ENCODE measurements at places on chromosomes 13 and 19. TPM values are rescaled to one million over a fixed set of nuclear protein-coding genes. Genes with fewer than 3 reads are reported as not detected.

DNA sequence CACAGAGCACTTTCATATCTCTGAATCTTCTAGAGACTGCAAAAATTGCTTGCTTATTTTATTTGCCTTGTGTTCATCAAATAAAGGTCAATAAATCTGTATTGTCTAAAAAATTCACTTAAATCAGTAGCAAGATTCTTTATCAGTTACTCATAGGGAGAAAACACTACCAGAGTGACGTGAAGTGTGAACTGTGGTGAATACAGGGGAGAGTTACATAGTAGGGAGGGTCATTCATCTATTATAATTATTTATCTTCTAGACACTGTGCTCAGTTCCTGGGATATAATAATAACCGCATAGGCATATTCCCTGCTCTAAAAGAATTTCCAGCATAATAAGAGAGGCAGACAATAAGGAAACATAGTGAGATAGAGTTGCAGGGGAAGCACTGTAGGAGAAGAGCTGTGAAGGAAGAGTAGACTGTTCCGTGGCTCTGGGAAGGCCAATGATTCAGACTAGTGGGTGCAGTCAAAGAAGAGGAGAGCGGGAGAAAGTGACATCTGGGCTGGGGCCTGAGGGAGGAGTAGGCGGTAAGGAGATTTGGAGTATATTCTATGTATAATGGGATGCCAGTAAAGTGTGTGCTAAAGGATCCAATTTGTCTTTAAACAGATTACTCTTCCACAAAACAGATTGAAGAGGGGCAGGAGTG, 84.0 kb upstream of the TDRD3 start:
- DNase-seq: no peak

- no peak for DNase-seq
Observed at GRCh38 chr13:29546662-29547061, 48.8 kb downstream of the SLC7A1 start.

GRCh38 chr19:37975071-37975470, 68.1 kb downstream of the SIPA1L3 start:
- DNase-seq: no peak

DNA sequence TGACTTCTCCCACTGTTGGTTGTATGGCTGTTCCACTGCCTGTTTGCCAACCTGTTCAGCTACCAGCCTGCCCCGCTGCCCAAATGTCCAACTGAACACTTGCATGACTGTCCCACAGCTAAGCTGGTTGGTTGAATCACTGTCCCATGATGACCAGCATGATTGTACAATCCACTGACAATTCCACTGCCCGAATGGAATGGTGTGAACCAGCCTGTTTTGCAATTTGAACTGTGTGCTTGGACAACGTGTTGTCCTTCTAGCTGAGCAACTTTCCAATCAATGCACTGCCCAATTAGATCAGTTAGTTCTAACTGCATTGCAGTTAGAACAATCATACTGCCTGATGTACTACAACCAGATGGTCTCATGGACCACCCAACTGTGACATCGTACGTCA, 8.7 kb downstream of the ADAMTS10 start:
- DNase-seq: no peak

DNA sequence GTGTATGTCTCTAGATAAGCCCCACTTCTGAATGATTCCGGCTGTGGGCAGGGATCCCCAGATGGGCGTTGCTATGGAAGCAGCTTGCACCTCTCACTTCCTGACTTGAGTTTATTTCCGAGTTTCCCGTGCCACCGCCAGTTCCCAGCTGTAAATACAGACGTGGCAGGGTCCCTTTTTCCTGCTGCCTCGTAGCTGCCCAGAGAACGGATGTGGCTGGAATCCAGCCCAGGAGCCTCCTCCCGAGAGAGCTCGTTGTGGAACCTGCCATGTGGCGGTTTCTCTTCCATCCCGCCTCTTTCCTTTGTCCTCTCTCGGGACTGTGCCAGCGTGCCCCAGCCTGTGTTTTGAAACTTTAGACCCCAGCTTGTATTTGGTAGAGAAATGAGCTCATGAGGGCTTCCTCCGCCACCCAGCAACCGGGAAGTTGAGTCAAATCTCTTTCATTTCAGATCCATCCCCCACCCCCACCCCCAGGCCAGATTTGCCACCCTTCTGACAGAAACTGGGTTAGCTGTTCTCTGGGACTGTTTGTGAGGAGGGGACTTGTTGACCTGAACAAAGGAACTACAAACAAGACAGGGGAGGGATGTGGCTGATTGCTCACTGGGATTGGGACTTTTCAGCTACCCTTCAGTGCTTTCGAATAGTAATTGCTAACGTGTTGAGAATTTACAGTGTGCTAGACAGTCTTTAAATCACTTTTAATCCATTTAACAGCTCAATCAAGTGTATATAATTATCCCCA, 96.6 kb downstream of the SIPA1L3 start:
- DNase-seq: no peak

DNA sequence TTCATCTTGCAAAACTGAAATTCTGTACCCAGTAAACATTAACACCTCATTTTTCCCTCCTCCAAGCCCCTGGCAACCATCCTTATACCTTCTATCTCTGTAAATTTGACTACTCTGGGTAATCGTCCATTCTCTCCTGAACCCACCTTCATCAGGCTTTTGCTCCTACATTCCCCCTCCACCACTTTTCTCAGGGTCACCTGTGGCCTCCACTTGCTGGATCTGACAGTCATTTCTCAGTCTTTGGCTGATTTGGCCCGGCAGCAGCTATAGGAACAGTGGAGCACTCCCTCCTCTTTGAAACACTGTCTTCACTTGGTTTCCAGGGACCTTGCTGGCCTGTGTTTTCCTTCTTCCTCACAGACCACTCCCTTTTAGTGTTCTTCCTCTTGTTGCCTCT, 83.5 kb downstream of the LRCH1 start:
- no peak for DNase-seq

DNA sequence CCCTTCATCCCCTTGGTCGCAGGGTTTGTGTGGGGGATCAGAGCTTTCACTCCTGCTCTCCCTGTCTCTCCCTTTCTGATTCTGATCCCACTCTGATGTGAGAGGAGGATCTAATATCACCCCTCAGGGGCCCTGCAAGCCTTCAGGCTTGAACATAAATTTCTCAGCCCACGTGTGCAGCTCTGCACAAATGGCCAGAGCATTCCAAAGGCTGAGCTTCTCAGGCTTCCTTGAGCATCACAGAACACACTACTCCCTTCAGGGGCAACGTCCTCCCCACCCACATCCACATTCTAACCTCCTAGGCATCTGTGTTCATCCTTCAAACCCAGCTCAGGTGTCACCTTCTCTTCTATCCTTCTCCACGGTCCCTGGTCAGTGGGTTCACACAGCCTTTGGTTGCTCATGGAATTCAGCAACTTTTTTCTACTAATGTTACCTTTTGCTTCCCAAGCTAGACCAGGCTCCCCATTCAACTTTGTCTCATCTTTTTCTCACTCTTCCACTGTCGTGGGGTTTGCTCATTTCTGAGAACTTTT, 24.4 kb upstream of the DOCK9 start:
- no peak for DNase-seq

DNA sequence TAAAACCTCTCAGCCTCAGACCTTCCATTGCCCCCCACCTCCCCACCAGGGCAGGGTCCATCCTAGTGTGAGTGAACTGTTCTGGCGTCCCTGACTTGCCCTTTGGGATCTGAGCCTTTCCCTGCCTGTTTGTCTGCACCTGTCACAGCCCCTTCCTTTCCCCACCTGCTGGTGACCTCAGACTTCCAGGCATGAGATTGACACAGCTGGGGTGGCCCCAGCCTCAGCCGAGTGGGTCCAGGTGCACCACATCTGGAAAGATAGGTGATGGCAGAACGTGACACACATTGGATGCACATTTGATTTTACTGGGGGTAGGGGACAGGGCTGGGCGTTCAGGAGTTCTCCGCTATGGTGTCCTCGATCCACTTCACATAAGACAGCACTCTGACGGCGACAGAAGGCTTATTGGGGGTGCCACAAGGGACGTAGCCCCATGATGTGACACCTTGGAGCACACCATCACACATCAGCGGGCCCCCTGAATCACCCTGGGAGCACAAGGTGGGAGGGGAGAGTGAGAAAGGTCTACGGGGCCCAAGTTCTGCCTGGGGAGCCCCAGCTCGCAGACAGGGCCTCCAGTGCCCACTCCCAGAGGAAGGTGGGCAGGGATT, 4.6 kb downstream of the KLK1 start:
- no peak for DNase-seq

GRCh38 chr13:50124536-50125303, 109.5 kb downstream of the KCNRG start:
- no peak for DNase-seq

- no peak for DNase-seq
Observed at GRCh38 chr19:53819861-53820260, 4.3 kb downstream of the NLRP12 start.

- DNase-seq: no peak
Observed at GRCh38 chr19:31947436-31948115, 397.8 kb upstream of the ZNF507 start.

- no peak for DNase-seq
Observed at GRCh38 chr19:5189318-5189607, 151.3 kb downstream of the PTPRS start.

DNA sequence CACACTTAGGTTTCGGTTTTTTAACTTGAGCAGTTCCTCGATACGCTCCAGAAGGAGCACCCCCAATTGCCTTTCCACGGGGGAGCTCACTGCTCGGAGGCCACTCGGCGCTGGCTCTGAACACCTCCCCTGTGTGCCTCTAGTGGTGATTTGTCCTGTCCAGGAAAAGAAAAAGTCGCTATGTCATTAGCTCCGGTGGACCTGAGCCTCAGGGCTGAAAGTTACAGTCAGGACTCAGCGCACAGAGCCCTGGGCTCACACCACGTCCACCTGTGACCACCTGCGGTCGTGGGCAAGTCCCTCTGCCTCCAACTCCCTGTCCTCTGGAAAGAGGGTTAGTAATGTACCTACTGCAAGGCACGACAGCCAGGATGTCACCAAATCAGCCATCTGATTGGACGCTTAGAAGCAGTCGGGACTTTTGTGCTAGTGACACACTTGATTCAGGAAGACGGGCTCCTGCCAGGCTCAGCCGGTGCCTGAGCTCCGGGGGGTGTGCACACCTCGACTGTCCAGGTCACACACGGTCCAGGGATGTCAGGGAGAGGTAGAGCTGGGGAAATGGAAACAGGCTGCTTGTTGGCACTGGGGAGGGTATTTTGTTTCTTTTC, 3.9 kb upstream of the TMPRSS9 start:
- DNase-seq: no peak

DNA sequence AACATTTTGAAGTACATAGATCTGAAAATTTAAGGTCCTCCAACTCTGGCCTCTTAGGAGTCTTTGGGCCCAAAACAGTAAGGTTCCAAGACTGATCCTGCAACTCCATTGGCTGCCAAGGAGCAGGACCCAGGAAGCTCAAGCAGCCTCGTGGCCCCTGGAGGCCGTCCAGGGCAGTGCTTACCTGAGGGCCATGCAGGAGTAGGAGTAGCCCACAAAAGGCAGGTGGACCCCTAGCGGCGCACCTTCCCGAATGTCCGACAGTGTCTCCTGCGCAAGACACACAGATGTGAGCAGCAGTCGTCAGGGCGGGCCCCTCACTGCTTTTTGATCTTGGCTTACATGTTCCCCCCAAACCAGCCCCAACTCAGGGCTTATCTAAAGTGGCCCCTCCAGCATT, 5.7 kb upstream of the SIX5 start:
- DNase-seq: no peak

GRCh38 chr13:81244011-81244410, 903.1 kb upstream of the SPRY2 start:
- DNase-seq: no peak

GRCh38 chr13:97255515-97256021, 33.4 kb downstream of the MBNL2 start:
- no peak for DNase-seq

Gene HRC
- total RNA-seq: not detected

Gene GDF15
- 425 TPM for total RNA-seq

Gene ZNF772
- 0.37 TPM for total RNA-seq

Gene STOML3
- total RNA-seq: not detected

Gene BSG
- total RNA-seq: 603 TPM

Gene PSG3
- total RNA-seq: not detected

Gene ATP4B
- total RNA-seq: not detected

Gene DAZAP1
- total RNA-seq: 191 TPM

Gene COX7A1
- total RNA-seq: not detected

Gene LIG4
- 7.4 TPM for total RNA-seq

Gene ATCAY
- not detected for total RNA-seq

Gene CGB2
- total RNA-seq: 5.0 TPM

All from HCT116 (cell line).